ENCODE measurements at places on chromosomes 16 and 17. TPM values are rescaled to one million over a fixed set of nuclear protein-coding genes. Genes with fewer than 3 reads are reported as not detected.

DNA sequence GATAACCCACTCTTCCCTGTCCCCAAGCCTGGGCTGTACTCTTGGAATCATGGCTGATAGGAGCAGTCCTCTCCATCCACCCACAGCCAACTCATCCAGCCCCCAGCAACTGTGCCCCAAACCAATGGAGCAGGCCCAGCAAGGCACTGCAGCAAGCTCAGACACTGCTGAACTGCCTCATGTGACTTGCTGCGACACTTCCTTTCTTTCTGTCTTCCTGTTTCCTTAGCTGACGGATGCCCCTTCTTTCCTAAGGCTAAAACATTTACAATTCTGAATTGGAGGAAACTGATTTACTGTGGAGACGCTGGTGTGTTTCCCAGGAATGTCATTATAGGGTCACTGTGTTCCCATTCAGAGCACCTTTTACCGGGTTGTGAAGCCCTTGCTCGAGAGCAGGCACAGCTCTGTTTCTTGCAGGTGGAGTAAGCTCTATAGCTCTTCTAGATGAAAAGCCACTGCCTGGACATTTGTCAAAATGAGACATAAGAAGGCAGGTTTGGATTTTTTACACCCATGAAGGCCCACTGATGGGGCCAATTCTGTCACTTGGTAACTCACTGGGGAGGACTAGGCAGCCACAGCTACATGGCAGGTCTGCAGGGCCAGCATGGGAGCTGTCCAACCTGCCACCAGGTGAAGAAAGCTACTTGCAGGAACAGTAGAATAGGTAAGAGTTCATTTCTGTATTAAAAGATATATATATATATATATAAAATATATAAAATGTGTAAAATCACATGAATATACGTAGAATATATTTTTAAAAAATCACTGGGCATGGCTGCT lies 27.4 kb downstream of the TMEM11 start:
- no peak for DNase-seq

- no peak for DNase-seq
- H3K4me1 ChIP-seq = peaks cover 25% of the 10 kb centered on the region
- no peak overlapping the region for H3K4me3 ChIP-seq
- H3K27me3 ChIP-seq = no peaks in the 10 kb centered on the region
These were observed 849 bp upstream of the SULT1A1 start for GRCh38 chr16:28610595-28611191.

DNA sequence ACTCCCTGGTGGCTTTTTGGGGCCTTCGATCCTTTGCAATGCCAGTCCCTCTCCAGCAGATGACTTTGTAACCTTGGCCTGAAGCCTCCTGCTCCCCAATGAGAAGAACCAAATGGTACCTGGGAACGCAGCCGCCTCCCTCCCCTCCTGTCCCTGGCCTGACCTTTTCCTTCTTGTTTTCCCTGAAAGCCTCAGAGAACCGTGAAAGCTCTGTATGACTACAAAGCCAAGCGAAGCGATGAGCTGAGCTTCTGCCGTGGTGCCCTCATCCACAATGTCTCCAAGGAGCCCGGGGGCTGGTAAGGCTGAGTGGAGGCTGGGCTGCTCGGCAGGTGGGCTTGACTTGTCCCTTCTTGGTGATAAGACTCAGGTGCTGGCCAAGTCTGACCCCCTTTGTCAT lies 88.0 kb downstream of the SDR42E1 start:
- H3K36me3 ChIP-seq = no peaks in the 10 kb centered on the region
- DNase-seq = no peak
- H3K27ac ChIP-seq = no peak overlapping the region

DNA sequence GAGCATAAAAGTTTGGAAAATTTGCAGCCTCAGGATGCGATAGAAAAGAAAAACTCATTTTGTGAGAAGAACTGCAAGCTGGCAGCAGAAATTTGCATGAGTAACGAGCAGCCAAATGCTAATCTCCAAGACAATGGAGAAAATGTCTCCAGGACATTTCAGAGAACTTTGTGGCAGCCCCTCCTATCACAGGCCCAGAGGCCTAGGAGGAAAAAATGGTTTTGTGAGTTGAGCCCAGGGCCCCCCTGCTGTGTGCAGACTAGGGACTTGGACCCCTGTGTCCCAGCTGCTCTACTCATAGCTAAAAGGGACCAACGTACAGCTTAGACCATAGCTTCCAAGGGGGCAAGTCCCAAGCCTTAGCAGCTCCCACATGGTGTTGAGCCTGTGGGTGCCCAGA lies 34.3 kb downstream of the APPBP2 start:
- peaks cover 71% of the 10 kb centered on the region for H3K36me3 ChIP-seq
- H3K27me3 ChIP-seq = no peaks in the 10 kb centered on the region
- no peak overlapping the region for H3K27ac ChIP-seq
- H3K4me3 ChIP-seq = no peak overlapping the region
- no peaks in the 10 kb centered on the region for H3K4me1 ChIP-seq

GRCh38 chr17:74243013-74243755 lies 29.8 kb downstream of the TTYH2 start:
- no peaks in the 10 kb centered on the region for H3K36me3 ChIP-seq
- H3K4me3 ChIP-seq = no peak overlapping the region
- H3K27me3 ChIP-seq = peaks cover 90% of the 10 kb centered on the region
- no peak overlapping the region for H3K27ac ChIP-seq

The SLX1B gene
- 94.6 TPM for total RNA-seq

The SLC16A6 gene
- 0.70 TPM for total RNA-seq

The XYLT1 gene
- total RNA-seq = 1.3 TPM

The PMFBP1 gene
- total RNA-seq = not detected

The TBC1D16 gene
- 44.1 TPM for total RNA-seq
